ENCODE measurements at places on chromosomes 1 and 21.

GRCh38 chr1:61961009-61961408, 218.7 kb downstream of the PATJ start:
- DNase-seq, result no peak

- no peak for DNase-seq
Observed at GRCh38 chr1:153652805-153653500, 5.5 kb upstream of the SNAPIN start.

GRCh38 chr1:31759298-31760023, 4.7 kb downstream of the ADGRB2 start:
- DNase-seq, result no peak

DNA sequence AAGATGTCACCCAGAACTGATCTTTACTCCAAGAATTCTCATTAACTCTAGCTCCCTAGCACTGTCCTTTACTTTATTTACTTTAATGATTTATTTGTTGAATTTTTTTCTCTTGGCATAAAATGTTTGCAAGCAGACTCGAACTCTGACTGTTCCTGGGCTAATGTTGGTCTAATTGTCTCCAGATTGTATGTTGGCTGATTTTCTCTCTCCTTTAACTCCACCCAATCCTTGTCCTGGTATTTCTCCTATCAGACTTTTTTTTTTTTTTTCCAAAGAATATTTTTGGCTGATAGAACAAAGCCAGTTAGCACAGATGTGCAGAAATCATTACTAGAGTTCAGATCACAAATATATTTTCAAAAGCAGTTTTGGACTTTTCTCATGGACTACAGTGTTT, 82.6 kb downstream of the ATF6 start:
- no peak for DNase-seq

DNA sequence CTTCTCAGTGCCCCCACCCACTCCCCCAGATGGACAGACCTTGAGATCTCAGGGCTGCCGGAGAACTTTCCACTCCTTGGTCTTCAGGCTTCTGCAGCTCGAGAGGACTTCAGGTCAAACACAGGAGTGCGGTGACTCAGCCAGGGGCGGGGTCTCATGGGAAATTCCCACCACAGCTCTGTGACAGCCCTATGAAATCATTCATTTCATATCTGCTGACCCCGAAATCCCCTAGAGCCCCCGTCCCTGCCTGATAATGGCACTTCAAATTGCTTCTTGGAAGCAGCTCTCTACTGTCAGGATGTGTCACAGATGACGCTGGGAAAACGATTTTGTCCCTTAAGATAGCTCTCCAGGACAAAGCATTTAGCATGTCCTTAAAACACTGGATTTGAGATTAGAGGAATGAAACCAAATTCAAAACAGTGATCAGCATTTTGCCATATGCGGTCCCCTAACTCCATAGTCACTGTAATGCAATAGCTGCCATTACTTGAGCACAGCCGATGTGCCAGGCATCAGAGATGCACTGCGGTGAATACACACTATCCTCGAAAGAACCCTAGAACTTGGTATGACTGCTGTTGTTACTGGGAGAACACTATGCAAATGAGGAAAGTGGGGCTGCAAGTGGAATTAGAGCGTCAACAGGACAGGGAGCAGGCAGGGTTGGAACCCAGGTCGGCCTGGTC, at the start of gene TNFRSF9:
Gene TNFRSF9, minus strand, starts transcription at position 95 of the 692 bp plus-strand sequence. CDS start 845 bp downstream, outside the sequence.
- peak; percentile 87 for DNase-seq

GRCh38 chr1:234748066-234748465, 138.1 kb upstream of the IRF2BP2 start:
- no peak for DNase-seq

DNA sequence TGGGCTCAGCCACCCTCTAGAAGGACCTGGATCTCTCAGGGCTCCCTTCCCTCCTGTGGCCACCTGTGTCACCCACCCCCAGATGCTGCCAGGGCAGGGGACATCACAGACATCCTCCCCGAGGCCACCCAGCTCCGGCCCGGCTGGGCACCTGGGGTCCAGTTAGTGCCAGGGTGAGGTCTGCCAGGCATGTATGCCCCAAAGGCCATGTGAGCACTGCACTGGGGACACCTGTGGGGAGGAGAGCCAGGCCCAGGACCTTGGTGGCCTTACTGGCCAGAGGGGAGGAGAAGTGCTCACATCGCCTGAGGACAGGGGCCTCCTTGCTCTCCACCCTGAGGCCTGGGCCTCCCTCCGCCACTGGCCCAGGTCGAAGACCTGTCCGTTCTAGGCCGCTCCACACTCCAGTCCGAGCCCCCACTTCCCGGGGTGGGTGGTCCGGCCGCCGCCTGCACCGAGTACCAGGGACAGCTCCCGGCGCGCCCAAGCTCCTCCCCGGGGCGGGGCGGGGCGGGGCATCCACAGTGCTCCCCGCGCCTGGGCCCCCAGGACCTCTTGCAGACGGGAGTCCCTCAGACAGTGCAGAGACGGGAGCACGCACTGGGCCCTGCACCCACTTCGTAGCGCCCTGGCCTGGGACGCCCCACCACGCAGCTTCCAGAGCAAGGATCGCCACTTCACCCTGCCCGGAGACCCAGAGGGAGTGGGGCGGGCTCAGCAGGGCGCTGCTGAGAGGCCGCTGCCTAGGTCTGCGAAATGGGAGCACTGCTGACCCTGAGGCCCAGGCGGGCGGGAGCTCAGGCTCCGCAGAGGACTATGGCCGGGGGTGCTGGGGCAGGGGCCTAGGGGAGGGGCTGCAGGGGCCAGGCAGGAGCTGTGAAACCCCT, 34.3 kb upstream of the CCDC27 start:
- DNase-seq, result peak; percentile 7

DNA sequence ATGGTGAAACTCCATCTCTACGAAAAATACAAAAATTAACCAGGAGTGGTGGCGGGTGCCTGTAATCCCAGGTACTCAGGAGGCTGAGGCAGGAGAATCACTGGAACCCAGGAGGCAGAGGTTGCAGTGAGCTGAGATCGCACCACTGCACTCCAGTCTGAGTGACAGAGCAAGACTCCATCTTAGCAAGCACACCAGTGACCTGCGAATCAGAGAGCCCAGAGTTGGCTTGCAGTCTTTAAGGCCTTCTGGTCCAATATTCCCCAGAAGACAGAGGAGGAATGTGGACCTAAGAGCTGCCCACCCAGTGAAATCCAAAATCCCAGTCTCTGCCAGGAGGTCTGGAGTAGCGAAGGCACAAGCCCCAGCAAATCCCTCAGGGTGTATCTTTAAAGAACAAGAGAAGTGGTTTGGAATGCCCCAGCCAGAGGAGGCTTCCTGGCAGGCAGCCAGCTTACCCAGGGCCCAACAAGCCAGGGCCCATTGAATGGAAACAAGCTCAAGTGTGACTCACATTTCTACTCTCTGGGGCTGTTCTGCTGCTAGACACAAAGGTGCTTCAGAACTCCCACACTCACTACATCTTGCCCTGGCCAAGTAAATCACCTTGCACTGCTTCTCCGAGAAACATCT, 23.9 kb downstream of the GPR161 start:
- peak; percentile 43 for DNase-seq

DNA sequence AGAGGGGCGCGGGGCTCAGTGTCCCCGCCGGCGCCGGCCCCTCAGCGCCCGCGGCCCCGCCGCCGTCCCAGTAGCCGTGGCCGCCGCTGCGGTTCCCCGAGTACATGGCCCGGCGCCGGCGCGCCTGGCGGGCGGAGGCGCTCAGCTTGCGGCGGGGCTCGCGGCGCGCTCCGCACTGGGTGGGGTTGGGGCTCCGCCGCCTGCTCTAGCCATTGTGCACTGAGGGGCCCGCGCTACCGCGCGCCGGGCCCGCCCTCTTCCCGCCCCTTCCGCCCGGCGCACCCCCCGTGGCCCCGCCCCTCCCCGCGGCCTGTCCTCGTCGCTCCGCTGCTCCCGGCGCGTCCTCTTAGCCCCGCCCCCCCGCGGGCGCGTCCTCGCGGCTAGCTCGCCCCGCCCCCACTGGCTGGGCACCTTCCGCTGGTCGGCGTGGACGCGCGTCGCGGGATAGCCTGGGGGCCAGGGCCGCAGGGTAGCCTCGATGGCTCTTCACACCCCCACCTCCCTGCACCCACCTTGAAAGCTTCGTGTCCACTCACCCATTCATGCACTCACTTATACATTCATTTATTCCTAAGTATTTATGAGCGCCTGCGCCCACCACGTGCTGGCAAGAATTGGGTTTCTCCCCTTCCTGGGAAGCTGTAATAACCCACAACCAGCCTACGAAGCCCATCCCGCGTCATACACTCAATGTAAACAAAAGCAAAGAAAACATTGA, at the start of the genes CHML and OPN3:
Gene CHML, minus strand, starts transcription at position 221 of the 718 bp plus-strand sequence. CDS start 4,603 bp downstream, outside the sequence.
Gene OPN3, minus strand, starts transcription at position 221 of the 718 bp plus-strand sequence. Its CDS starts 115 bp downstream, at position 106.
- DNase-seq, result peak; percentile 91

DNA sequence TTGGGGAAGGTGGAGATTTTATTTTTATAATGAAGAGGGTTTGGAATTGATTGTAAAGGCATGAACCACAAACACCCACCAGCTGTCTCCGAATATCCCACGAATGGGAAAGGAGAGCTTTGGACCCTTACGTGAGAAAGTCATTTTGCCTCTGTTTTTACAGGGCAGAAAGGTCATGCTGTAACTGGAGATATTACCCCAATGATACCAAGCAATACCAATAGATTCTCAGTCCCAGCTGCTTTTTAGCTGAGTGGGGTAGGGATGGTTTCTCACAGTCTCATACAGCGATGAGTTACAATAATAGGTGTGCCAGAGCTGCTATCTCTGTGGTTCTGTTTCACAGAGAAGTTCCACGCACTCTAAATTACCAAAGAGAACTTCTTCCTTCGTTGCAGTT, 8.8 kb upstream of the F3 start:
- DNase-seq, result no peak

DNA sequence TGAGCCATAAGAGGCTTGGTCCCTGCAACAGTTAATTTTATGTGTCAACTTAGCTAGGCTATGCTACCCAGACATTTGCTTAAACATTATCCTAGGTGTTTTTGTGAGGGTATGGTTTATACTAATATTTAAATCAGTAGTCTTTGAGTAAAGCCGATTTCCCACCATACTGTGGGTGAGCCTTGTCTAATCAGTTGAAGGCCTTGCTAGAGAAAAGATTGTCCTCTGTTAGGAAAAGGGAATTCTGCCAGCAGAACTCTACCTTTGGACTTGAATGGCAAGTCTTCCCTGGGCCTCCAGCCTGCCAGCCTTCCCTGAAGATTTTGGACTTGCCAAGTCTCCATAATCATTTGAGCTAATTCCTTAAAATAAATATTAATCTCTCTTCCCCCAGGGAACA, 23.9 kb downstream of the RHBDL2 start:
- DNase-seq, result no peak

DNA sequence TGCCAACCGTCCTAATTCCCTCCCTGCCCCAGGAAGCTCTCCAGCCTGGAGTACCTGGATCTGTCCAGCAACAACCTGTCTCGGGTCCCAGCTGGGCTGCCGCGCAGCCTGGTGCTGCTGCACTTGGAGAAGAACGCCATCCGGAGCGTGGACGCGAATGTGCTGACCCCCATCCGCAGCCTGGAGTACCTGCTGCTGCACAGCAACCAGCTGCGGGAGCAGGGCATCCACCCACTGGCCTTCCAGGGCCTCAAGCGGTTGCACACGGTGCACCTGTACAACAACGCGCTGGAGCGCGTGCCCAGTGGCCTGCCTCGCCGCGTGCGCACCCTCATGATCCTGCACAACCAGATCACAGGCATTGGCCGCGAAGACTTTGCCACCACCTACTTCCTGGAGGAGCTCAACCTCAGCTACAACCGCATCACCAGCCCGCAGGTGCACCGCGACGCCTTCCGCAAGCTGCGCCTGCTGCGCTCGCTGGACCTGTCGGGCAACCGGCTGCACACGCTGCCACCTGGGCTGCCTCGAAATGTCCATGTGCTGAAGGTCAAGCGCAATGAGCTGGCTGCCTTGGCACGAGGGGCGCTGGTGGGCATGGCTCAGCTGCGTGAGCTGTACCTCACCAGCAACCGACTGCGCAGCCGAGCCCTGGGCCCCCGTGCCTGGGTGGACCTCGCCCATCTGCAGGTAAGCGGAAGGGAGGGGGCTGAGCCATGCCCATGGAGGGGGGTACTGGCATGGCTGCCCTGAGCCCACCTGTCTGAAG, 16.5 kb downstream of the PODN start:
- no peak for DNase-seq

DNA sequence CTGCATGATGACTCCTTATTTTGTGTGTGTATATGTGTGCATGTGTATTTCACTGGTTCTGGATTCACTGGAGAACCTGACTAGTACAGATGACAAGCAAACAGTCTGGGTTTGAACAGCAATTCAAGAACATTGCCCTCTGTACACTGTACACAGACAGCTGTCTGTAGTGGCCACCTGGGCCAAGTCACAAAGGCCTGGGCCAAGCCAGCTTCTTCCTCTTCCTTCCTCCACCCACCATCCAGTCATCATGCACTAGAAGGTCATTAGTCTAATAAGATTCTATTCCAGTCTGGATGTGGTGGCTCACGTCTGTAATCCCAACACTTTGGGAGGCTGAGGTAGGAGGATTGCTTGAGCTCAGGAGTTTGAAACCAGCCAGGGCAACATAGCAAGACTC, 155.9 kb downstream of the ELAVL4 start:
- no peak for DNase-seq

GRCh38 chr1:179169616-179170467, 59.6 kb downstream of the ABL2 start:
- DNase-seq, result no peak

GRCh38 chr21:45364468-45365185, 40.3 kb upstream of the COL18A1 start:
- no peak for DNase-seq

DNA sequence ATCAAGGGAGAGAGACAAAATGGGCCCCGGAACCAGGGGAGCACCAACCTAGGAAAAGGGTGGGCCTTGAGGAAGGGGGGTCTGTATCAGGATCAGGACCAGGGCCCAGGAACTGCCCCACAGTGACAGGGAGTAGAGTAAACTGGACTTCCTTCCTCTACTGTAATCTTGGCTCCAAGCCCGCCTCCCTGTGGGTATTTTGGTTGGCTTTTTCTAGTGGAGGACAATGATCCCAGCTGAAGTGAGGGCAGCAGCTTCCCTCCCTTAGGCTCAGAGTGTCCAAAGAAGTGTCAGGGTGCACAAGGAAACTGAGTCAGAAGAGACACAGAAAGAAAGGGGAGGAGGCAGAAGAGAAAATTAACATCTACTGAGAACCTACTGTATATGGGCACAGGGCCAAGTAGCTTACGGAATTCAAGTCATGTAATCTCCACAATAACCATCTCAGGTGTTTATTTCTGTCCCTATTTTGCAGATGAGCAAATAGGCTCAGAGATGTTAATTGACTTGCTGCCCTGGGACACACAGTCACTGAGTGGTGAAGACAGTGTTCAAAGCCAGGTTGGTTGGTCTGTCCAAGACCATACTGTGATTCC, 4.8 kb downstream of the UBQLN4 start:
- no peak for DNase-seq

- DNase-seq, result no peak
Observed at GRCh38 chr1:72241397-72241796, 40.9 kb downstream of the NEGR1 start.

DNA sequence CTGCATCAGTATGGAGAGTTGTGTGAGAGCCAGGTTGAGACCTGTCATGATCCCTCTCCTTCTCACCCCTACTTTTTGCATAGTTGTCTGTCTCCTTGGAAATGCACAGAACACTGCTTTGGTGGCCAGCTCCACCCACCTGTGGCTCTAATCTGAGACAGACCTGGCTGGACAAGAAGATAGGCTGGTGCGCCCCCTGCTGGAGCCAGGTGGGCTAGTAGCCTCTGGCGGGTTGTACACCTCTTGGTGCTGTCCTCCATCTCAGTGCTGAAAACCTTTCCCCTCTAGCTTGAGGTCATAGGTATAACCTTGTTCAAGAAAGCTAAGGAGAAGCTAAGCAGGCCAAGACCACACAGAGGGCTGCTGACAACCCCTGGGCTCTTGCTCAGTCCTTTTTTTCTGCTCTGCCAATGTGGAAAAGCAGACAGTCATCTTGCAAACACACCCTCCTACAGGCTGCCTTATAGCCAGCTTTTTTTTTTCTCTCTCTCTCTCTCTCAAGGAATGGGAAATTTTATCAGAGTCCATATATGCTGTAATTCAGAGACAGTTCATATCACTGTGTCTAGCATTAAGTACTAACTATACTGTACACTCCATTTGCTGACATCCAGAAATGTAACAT, 58.8 kb upstream of the SPATA6 start:
- peak; percentile 2 for DNase-seq
